ENCODE measurements at places on chromosomes 5 and 9.

- DNase-seq = no peak
Observed at GRCh38 chr9:89528131-89528530, 30.2 kb upstream of the SEMA4D start.

DNA sequence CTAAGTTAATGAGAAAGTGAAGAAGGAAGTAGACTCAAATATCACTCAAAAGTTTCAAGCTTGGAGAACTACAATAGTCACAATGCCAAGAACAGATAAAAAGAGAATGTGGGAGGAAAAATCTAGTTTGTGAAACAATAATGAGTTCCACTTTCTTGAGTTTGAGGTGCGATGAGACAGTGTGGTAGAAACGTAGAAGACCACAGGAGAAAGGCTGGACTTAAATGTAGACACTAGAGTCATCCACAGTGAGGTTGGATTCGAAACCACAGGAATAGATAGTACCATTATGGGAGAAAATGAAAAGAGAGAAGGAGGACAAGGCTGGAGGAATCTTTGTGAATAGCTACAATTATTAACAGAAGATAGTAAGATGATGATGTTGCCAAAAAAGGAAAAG lies 141.1 kb upstream of the LRRTM2 start:
- DNase-seq = no peak

DNA sequence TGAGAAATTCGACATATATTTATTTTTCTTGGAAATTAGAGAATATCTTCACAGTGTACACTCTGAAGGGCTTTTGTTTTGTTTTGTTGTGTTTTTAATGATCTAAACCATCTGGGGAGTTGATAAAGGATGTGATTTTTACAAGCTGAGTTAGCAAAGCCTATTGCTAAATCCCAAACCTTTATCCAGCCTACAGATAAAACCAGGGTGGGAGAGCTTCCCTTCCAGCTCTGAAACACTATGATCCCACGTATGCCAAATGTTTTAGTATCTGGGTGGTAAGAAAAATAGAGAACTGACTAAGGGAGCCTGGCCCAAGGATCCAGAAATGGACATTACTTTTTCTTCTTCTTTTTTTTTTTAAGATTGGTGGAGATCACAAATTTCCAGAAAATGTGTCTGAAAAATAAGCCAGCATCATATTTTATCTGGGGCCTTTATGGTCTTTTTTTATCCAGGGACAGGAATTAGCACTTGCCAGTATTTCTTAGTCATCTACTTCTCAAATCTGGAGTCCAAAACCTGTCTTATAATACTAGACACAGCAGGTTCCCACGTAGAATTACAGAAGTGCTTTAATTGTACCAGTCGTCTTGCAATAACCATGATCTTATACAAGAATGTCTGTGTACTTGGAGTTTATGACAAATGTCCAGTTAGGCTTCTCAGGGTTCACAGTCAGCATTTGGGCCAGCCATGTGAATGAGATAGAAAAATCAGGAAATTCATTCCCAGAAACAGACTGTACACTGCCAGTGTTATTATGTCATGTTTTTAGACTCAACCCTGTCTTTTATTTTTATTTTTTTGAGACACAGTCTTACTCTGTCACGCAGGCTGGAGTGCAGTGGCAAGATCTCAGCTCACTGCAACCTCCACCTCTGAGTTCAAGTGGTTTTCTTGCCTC lies 290.8 kb upstream of the MPDZ start:
- no peak for DNase-seq

DNA sequence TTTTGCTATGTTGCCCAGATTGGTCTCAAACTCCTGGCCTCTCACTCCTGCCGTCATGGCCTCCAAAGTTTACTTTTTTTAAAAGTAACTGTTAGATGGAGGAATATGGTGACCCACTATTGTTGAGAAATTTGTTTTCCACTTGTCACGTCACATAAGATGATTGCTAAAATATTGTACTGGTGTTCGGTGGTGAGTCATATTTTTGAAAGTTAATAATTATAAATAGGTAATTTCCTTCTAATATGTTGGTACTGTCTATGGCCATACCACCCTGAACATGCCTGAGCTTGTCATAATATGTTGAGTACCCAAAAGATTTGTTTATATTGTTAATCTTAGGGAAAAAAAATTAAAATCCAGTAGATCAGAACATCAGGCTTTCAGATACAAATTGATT lies 22.6 kb downstream of the RMI1 start:
- no peak for DNase-seq

DNA sequence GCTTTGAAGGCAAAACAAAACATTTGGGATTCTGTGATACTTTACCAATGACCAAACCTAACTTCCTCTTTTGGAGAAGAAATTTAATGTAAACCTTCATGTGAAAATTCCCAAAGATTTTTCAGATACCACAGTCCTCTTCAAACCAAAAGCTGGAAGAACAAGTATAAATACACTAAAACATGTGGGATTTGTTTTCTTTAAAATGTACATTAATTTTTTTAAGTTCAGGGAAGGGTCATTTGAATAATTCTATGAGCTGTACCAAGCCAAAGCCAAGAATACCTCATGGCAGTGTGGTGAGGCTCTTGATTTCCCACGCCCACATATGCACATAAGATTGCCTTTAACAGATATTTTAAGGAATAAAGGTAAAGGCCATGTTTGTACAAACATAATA lies 28.4 kb upstream of the ITGA1 start:
- no peak for DNase-seq

DNA sequence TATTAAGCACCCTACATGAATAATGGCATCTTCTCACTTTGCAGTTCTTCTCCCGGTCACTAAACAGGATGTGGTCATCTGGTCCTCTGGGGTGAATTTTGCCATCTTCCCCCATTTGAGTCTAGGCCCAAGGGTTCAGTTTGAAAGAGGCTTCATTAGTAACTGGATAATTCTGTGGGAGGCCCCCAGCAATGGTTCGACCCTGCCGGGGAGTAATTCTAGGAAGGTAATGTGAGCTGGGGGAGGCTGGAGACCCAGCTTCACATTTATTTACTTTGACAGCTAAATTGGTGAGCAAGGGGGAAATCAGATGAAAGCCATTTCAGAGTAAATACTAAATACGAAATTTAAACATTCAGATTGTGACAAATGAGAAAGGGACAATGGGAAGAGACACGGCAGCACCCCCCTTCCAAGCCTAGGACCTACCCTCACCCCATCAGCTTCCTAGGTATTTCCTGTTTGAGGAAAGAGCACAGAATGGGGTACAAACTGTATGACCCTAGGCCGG lies 4.1 kb upstream of the LHX6 start:
- DNase-seq = no peak

- no peak for DNase-seq
Observed at GRCh38 chr5:150645070-150645700, 4.7 kb downstream of the SYNPO start.

DNA sequence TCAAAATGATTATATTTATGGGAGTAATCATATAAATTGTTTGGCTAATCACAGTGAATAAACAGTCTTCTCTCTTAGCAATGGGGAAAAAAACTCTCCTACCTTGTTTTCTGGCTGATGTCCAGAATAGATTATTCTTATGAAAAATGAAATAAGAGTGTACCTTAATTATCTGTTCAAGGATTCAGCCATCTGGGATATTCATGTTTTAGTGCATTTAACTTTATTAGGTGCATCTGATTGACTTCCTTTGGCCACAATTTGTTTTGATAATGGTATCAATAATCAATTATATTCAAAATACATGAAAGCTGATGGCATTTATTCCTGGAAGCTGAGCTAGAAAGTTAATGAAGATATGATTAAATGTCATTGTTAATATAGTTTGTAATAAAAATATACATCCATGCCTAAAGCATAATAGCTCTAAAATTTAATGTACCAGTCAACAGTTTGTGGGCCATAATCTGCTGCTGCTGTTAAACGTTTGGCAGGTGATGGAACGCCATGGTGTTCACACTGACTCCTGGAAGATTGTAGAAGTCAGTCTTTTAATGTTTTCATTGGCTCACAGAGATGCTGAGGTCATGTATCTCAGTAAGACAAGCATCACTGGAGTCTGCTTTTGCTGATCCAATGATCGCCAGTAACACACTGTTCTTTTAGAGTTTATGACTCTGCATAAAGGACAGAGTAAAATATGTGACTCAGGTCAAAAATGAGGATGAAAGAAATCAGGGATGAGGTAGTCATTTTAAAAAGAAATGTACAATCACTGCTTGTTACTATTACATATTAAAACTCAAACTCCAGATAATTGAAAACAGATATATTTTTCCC lies 105.8 kb downstream of the ISL1 start:
- DNase-seq = no peak

- DNase-seq = no peak
Observed at GRCh38 chr5:88787856-88788255, 95.1 kb downstream of the MEF2C start.

GRCh38 chr5:176748967-176749935 lies 61.1 kb upstream of the UNC5A start:
- no peak for DNase-seq

DNA sequence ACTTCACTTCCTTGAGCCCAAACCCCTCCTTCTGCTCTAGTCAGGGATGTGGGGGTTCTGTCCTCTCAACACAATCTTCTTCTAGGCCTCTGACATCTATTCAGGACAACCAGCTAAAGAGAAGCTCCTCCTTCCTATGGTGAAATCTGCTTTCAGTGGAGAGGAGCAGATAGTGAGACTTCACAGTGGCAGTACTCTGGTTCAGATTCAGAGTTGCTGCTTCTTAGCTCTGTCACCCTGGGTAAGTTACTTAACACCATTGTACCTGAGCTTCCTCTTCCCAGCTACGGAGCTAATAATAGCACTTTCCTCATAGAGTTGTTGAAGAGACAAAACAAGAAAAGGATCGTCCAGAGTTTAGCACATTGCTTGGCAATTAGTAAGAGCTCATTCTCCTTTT lies 77.3 kb upstream of the LARP1 start:
- no peak for DNase-seq

DNA sequence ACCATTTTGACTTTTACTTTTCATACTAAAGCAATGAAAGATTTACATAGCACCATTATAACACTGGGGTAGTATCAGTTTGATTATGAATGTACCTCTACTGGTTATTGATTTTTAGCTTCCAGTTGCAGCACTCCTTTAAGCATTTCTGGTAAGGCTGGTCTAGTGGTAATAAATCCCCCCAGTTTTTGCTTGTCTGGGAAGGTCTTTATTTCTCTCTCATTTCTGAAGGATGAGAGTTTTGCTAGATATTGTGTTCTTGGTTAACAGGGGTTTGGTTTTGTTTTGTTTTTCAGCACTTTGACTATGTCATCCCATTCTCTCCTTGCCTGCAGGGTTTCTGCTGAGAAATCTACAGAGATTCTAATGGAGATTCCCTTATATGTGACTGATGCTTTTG lies 26.9 kb upstream of the IGFBPL1 start:
- no peak for DNase-seq

DNA sequence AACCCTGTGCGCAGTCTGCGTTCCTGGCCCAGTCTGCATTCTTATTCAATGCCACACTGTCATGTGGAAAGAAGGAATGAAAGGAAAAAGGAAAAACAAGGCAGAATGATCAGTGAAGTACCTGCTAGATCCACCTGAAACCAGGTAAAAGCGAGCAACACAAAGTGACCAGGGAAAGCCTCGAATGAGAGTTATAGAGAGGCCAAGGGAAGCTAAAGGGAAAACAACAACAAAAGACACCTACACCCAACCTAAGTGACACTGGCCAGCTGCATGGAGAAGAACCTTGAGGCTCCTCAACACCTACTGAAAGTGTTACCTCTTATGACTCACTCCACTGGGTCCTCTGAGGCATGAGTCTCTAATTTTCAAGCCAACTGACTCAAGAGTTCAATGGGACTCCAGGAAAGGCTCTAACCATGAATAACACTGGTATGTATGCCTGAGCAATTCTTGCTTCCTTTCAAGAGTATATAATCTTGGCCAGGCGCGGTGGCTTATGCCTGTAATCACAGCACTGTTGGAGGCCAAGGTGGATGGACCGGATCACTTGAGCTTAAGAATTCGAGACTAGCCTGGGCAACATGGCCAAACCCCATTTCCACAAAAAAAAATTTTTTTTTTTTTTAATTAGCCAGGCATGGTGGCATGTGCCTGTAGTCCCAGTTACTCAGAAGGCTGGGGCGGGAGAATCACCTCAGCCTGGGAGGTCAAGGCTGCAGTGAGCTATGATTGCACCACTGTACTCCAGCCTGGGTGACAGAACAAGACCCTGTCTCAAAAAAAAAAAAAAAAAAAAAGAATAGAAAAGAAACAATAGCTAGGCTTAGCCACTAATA lies 29.0 kb downstream of the MTMR12 start:
- DNase-seq = no peak

GRCh38 chr9:70156729-70157128 lies 102.0 kb upstream of the SMC5 start:
- no peak for DNase-seq

DNA sequence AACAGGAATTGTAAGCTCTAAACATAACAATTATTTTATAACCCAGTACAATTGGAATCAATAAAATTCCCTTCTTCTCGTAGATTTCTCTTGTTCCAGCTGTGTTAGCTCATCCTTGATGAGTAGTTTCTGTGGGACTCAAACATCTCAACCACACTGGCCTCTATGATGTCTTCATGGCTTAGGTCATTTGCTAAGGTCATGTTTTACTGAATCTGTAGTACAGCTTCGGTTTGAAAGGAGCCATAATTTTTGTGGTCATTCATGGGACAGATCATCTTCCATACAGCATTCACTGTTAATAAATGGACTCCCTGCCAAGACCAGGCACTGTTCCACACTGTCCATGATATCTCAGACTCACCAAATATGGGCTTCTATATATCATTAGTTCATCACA lies 369.0 kb upstream of the RFX3 start:
- no peak for DNase-seq

- DNase-seq = no peak
Observed at GRCh38 chr5:3004361-3005080, 253.0 kb upstream of the IRX2 start.

Measured in omental fat pad (tissue), 4 donors.